Right ventricle myocardium superior (tissue), 1 donor: ENCODE measurements at places on chromosomes 4 and X. TPM values are rescaled to one million over a fixed set of nuclear protein-coding genes. Genes with fewer than 3 reads are reported as not detected.

DNA sequence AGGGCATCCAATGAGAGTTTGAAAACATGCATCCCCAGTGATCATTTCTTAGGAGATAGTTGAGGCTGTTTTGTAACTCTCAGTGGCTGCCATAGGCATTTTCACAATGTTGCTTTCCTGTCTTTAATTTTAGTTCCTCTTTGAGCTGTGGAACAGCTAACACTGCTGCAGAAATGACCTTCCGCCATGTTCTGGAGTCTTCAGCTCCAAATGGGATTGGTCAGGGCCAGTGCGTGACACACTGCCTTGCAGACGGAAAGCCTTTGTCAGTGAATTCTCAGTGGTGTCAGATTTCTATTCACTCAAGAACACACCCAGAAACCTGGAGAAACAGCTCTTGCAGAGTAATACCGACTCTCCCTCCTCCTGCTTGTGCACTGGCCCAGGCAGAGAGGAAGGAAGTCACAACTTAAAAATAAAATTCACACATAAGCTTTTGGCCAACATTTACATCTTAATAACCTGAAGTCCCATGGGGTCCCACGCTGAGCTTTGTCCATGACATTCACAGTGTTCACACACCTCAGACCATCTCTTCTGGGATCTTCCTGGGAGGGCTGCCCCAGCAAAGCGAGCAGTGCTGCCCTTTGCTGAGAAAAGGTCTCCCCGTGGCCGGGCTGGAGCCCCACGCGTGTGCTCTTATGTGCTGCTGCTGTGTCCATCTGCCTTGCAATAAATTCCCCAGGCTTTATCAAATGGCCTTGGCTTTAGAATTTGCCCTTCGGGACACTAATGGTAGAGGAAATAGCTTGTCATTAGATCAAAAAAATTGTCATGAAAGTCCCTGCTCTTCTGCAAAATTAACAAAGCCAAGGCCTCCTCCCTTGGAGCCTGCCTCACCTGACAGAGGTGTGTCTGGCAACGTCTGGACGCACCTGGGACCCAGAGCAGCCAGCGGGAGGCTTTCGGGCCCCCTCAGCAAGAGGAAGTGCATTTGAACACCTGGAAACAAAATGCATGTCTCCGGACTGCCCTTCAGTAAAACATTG lies 126.8 kb downstream of the IRF2 start:
- DNase-seq = peak; percentile 69

- no peak for DNase-seq
Observed at GRCh38 chr4:33737726-33738125, 2506.6 kb downstream of the ARAP2 start.

DNA sequence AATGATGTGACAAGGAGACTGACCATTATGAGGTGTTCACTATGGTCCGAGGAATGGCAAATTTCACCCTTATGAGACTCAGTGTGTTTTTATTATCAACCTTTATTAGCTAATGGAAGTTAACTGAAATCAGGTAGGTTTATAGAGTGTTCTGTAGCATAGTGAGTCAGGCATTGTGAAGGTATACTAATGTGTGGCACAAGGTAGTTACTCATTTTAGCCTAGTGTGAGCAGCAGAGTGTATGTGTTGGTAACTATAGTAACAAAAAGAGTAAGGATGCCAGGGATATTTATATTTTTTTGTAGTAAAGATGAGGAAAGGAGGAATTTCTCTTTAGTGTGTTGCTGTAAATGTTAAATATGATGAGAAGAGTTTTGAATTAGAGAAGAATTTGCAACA lies 12.0 kb downstream of the PDLIM5 start:
- no peak for DNase-seq

Gene EMCN
- 31.8 TPM for total RNA-seq

Gene POU3F4
- total RNA-seq = not detected

- DNase-seq = no peak
Observed at GRCh38 chrX:73400136-73400748, 46.6 kb upstream of the CDX4 start.

Gene AKAP14
- not detected for total RNA-seq

Gene GAGE1
- total RNA-seq = not detected

- no peak for DNase-seq
Observed at GRCh38 chr4:169014586-169014985, 4.5 kb upstream of the CBR4 start.

DNA sequence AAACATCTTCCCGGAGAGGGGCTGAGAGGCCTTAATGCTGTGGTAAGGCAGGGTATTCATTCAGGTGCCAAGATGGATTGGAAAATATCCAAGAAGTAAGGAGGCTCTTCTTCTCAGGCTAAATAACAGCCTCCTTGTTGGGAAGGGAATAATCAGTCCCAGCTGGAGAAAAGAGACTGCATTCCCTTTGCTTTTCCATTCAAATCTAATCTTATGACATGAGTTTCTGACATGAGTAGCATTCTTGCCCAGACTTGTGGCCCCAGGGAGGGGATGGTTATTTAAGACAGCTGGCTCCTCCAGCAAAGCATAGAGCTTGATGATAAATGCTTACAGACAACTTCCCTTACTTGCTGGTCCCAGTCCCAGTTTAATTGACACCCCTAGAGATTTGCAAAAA lies 98.3 kb downstream of the DCLK2 start:
- peak; percentile 55 for DNase-seq
